NCI-H146 (cell line): ENCODE measurements at places on chromosomes 7 and 10.

GRCh38 chr7:102232611-102233286 lies 53.9 kb upstream of the SH2B2 start:
- no peak for DNase-seq

- no peak for DNase-seq
These were observed 2.8 kb downstream of the BMPR1A start for GRCh38 chr10:86759073-86759672.

DNA sequence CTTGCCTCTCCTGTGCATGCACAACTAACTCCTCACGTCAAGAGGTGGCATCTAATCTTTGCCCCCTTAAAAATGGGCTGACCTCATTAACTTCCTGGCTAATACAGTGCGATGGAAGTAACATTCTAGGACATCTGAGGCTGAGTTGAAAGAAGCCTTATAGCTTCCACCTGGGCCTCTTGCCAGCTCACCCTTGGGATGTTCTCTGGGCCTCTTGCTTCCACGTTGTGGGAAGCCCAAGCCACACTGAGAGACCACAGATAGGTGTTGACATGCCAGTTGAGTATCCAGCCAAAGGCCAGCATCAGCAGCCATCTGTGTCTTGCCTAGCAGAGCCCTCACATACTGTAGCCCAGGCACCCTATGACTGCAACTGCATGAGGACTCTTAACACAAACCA lies 60.8 kb upstream of the GDF10 start:
- DNase-seq = no peak

DNA sequence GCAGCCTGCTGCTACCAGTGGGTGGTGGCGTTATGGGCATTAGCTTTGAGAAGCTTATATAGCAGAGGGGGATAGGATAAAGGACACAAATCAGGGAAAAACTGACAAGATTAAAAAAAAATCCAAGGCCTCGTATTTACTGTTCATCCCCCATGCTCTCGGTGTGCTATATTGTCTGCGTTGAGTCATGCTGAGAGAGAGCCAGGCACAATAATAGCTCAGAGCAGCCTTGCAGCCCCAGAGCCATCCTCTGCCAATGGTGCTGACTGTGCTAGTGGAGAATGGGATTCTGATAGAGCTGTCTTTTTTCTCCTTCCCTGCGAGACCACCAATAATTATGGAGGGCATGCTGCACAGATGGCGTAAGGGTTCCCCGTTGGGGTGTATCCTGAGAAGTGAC lies 51.7 kb upstream of the FZD1 start:
- peak; percentile 35 for DNase-seq

DNA sequence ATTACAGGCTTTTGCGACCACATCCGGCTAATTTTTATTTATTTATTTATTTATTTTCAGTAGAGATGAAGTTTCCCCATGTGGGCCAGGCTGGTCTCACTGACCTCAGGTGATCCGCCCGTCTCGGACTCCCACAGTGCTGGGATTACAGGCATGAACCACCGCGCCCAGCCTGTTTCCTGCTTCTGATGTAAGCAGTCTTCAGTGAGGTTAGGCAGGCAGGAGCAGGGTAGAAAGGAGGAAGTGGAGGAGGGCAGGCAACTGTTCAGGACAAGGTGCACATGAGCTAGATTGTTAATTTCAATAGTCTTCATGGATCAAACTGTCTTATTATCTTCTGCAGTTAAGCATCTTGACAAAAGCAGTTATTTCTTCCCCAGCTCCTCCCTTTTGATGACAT lies 605.0 kb downstream of the CCSER2 start:
- DNase-seq = no peak

DNA sequence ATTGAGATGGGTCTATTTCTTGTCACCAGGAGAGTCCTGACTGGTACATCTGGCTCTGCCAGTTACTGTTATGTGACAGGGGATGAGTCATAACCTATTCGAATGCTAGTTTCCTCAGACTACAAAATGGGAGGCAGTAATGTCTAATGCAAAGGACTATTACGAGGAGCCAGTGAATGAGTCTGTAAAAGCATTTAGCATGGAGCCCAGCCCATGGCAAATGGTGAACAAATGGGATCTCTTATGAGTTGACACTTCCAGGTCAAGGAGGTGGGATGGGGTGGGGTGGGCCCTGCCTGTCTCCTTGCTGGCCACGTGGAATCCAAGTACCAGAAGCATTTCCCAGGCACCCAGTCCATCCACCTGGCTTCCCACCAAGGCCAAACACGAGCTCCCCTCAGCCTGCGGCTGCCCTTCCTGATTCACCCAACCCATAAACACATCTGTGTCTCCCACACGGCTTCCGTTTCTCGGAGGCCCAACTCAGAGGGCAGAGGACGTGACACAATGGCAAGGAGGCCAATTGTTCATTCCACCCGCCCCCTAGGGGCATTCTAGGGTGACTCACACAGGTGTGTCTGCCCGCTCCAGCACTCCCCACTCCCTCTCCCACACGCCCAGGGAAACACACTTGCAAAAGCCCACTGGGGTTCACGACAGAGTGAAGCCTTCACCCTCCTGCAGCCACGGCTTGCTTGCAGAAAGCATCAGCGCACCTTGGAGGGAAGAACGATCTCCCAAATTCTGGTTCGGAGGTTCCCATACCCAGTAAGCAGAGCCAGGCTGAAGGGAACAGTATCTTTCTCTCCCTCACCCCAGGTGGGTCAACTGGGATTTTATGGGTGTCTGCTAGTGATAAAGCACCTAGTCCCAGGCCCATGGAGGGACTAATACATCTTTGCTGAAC lies 109.8 kb downstream of the SH3PXD2A start:
- DNase-seq = no peak

- peak; percentile 93 for DNase-seq
These were observed 412.2 kb upstream of the ZMIZ1 start for GRCh38 chr10:78656417-78657162.

- no peak for DNase-seq
These were observed 368.4 kb downstream of the ARL4A start for GRCh38 chr7:13055732-13056368.

- no peak for DNase-seq
These were observed 51.3 kb downstream of the TWIST1 start for GRCh38 chr7:19066170-19066569.

- no peak for DNase-seq
These were observed 26.1 kb upstream of the DNAJB6 start for GRCh38 chr7:157310676-157311185.
